Glutamatergic neuron (in vitro differentiated cells): ENCODE measurements at places on chromosomes 7 and 10. TPM values are rescaled to one million over a fixed set of nuclear protein-coding genes. Genes with fewer than 3 reads are reported as not detected.

DNA sequence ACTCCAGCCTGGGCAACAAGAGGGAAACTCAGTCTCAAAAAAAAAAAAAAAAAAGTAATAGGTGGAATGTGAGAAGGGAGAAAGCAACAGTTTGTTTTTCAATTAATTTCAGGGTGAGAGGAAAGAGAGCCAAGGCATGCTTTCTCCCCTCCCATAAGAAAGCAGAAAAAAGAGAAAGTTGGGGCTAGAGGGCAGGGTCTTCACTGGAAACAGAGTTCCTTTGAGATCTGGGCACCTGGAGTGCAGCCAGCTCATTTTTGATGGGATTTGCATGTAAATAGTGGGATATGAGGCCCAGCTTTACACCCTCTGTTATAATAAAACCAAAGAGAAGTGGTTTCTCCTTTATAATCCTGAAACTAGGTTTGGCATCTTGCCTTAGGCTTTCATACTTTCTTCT, 13.8 kb upstream of the STOX1 start:
- DNase-seq, result no peak

GRCh38 chr7:47531584-47532492, 50.1 kb downstream of the TNS3 start:
- no peak for DNase-seq

Gene SEMA3A
- total RNA-seq, result 16.3 TPM

DNA sequence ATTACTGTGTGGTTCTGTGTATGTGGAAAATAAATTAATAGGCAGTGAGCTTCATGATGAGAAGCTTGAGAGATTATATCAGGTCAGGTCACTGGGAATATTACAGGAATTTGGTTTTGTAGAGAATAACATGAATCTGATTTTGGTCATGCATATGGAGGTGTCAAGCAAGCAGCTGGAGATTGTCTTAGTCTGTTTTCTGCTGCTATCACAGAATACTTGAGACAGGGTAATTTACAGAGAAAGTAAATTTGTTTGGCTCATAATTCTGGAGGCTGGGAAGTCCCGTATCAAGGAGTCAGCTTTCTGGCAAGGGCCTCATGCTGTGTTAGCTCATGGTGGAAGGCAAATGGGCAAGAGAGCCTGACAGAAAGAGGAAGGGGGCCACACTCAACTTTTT, 120.7 kb upstream of the FAM3C start:
- DNase-seq, result no peak

Gene HOXA10
- not detected for total RNA-seq
